ENCODE measurements at places on chromosomes 7 and 10.

GRCh38 chr7:109256762-109257560 is 687.3 kb downstream of the DNAJB9 start:
- no peak for DNase-seq

DNA sequence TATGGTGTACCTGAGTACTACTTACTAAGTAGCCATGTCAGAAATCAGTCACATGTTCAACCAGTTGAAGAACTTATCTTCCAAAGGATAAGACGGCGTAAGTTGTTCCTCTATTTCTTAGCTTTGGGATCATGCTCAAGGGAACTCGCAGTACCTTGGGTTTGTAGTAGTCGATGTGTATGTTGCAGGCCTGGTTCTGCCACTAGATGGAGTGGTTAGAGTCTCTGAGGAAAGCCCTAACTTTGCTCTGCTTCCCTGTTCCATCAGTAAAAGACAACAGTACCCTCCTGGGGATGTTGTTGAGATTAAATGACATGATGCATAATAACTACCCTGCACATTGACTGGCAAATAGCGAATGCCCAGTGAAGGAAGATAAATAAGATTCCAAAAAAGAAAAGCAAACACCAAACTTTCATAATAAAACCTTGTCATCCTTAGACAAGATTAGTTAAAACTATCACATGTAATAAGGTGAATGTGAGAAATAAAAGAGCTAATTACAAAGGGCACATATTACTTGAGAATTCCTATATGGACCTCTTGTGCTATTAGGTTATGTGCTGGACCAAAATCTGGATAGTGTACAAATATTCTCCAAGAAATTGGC is 165.9 kb downstream of the ABCA13 start:
- DNase-seq: no peak

DNA sequence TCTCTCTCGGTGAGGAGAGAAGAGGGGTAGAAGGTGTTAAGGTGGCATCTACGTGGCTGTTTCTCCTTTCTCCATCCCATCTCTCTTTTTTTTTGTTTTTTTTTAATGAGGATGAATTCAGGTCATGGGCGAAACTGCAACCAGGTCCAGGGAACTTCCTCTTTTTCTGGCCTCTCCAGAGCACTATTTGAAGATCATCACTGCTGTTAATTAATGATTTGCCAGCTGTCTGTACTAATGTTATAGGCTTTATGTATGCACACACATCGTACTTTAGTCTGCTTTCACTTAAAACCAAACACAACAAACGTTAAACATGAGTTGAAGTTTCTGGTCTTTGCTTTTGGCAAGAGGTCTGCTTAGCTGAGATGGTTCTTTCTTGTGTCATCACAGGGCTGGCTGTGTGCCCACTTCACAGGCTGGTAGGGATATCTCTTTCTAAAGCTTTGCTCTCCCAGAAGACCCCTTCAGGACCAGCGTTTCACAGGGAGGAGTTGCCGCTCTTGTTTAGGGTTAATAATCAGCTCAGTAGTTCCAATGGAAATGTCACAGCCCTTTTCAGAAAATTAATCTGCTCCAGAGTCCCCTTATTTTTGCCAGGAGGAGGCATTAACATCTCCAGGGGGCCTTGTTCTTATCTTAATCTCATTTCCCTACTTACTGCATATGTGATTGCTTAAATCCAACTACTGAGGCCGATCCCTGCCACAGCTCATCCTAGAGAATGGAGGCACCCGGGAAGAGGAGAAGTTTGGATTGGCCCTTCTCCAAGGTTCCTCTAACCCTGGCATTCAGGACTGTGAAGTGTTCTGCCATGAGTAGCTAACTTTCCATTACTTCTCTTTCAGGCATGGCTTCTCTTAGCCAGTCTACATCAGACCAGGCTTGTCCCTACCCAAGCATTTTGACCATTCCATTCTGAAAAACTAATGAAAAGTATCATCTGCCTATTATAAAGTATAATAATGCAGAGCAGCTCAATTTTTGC is 273.9 kb upstream of the NFE2L3 start:
- no peak for DNase-seq

- DNase-seq: no peak
These were observed 5.2 kb downstream of the MRPS24 start for GRCh38 chr7:43864126-43864525.

DNA sequence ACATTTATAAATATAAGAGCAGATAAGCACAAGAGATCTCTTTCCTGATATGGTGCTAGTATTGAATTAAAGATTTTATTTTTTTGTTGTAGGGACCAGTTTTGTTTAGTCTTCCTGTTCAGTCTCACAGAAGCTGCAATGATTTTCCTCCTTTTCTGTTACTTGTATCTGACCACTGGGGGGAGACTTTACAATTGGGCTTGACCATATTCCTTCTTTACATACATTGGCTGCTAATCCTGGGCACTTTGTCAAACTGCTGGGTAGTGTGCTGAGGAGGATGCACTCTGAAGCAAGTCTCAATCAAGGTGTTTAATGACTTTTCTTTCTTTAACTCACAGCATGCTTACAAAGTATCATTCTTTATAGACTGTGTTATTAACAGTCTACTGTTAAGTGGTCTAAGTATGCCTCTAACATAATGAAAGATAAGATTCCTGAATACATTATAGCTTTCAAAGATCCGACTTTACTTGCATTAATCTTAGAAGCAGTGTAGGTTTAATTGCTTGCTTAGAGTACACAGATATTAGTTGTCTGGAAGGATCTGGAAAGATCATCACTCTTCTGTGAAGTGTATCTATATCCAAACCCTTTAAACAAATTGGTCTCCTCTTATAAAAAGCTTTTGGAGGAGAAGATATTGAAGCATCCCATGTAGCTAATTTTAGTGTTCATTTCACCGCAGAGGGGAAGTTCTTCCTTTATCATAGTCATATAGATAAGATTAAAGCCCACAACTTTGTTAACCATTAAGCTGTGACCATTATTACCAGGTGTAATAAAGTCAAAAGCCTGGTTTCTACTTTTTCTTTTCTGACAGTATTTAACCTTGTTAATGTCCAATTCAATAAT is 3.1 kb downstream of the PALS2 start:
- DNase-seq: no peak

DNA sequence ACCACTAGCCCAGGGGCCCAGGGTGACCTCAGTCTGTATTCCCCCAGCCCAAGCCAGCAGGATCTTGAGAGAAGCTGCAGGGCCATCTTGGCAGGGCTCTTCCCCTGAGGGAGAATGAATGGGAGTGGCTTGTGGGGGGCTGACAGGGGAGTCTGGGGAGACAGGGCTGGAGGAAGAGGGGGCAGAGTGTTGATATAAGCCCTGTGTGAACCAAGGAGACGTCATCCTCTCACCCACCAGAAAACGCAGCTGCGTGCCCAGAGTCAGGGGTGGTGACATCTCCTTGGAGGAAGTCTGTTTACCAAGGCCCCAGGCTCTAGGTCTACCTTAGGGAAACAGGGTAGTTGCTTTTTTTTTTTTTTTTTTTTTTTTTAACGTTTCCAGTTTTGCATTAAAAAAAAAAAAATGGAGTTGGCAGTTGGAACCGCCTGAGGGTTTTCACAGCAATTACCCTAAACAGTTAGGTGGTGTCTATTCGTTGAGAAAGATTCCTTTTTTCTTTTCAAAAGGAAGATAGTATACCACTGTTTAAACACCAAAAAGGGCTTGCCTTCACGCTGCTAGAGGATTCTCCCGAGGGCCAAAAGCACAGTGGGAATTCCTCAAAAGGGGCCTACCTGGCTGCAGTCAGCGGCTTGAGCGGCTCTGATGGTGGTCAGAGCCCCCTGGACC is 113.8 kb downstream of the PRPF18 start:
- no peak for DNase-seq

DNA sequence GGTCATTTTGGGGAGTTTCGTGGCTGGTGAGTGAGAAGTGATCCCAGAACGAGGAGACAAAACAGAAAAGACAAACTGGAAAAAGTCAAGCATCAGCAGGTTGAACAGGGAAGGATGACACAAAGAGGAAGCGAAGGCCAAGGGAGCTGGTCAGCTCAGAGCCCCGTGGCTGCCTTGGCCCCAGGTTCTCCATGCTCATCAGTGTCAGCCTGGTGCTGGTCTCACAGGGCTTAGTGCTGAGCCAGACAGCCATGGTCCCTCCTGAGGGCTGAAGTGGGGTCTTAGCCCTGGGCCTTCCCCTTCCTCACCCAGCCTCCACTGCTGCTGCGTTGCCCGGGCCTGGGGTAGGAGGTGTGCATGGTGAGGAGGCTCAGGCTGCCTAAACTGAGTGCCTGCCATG is 183.6 kb downstream of the PFKFB3 start:
- no peak for DNase-seq

GRCh38 chr10:105837951-105838350 is 1196.9 kb downstream of the SORCS3 start:
- no peak for DNase-seq

DNA sequence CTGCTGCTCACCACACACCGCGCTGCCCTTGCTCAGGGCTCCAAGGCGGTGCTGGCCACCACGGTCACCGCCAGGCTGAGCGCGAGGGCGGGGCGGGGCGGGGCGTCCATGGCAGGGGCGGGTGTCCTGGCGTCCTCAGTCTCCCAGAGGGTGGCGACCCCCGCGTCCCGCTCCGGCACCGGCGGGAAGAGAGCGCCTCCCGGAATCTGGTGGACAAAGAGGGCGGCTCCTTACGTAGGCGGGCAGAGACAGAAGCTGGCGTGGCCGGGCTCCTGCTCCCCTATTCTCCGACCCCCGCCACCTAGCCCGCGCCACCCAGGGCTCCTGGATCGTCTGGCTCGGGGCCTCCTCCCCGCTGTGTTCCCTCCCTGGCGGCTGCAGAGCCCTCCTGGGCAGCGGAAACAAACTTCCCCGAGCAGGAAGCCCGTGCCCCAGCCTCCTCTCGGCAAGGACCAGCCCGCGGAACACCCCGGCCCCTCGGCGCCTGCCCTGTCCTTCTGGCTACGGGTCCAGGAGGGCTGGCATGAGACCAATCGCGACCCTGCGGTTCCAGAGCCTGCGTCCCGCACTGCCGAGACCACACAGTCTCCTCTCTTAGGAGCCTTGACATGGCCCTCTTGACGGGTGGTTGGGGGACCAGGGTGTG is 133.8 kb upstream of the ZNF92 start:
- DNase-seq: no peak

GRCh38 chr7:75971961-75972763 is 22.2 kb downstream of the TMEM120A start:
- DNase-seq: peak; percentile 77

DNA sequence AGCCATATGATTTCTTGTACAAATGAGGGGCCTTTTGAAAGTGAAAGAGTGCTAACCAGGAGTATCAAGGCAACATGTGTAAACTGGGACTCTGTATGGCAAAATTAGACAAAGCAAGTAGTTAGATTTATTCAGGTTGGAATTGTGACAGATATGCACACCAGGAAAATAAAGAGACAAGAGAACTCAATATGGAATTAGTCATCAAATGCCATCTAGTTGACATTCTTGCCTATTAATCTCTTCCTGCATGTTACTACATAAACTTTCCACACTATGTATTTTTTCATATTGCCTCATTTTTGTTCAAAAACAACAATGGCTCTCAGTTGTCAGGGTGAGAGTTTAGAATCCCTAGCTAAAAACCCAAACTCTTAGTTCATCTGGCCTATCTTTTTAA is 799.0 kb downstream of the NRG3 start:
- DNase-seq: no peak

- no peak for DNase-seq
These were observed 75.2 kb downstream of the WAPL start for GRCh38 chr10:86446440-86446839.

DNA sequence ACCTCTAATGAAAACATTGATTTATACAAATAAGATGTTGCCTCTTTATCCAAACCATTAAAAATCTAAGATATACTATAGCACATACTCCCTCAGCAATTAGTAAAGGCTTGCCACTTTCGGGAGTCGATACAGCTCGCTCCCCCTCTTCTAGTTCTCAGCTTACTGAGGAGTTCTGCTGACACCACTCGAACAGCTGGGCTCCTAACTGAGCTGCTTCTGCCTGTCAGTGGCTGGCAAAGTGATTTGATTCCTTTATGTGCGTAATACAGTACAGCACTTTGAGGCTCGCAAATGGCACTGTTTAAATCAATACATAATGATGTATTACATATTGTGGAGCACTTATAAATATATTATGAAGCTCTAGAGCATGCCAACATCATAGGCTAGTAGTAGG is 241.8 kb downstream of the CREB5 start:
- no peak for DNase-seq

DNA sequence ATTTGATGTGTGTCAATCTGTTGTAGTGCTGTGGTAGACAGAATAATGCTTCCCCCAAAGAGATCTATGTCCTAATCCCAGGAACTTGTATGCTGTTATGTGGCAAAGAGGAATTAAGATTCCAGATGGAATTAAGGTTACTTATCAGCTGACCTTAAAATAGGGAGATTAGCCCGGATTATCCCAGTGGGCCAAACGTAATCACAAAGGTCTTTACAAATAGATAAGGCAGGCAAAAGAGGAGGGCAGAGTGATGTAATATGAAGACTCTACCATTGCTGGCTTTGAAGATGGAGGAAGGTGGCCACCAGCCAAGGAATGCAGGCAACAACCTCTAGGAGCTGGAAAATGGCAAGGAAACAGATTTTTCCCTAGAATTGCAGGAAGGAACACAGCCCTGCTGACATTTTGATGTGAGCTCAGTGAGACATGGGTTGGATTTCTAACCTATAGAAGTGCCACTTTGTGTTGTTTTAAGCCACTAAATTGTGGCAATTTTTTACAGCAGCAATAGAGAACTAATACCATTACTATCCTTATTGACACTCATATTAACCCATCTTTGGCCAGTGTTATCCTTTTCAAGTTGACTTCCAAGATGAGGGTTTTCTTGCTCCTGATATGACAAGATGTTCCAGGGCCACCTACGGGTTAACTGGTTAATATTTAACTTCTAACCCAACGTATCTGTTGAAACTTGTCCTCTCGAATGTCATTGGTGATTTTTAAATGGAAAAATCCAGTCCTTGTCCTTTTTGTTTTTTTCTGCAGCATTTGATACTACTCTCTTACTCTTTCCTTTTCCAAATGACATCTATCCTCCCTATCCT is 29.3 kb downstream of the CYCS start:
- DNase-seq: no peak

- DNase-seq: no peak
These were observed 179.3 kb downstream of the TFEC start for GRCh38 chr7:115851291-115851690.

GRCh38 chr7:138359870-138360559 is 100.0 kb upstream of the TRIM24 start:
- DNase-seq: no peak

DNA sequence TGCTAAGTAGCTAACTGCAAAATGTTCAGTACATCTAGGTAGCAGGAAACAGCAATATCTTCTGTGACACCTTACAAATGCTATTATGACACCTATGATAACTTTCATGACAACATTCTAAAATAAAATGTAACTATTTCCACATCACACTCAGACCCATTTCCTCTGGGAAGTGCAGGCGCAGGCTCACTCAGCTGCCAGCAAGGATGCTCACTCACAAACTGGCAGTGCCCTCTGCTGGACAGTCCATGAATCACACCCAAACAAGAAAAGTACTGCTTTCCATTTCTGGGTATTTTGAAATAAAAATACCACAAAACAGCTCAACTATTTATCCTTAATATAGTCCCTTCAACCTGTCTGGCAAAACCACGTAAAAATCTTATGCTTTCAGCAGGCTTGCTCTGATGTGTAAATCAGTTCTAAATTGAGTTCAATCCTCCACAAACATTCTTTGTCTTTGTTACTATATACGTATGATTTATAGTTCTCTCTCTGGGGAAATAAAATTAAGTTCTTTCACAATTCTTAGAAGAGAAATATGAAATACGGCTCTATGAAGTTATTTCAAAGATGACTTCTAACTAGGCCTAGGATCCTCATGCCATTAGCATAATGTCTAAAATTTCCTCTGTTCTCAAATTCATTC is 176.6 kb downstream of the PARD3 start:
- DNase-seq: no peak

- no peak for DNase-seq
These were observed 74.4 kb downstream of the SEPTIN7 start for GRCh38 chr7:35875292-35875691.

GRCh38 chr7:51324206-51324898 is 7.7 kb upstream of the COBL start:
- no peak for DNase-seq
